ENCODE measurements at places on chromosomes 7 and 10. TPM values are rescaled to one million over a fixed set of nuclear protein-coding genes. Genes with fewer than 3 reads are reported as not detected.

The OR2A2 gene
- not detected for total RNA-seq

The ZNF365 gene
- 0.42 TPM for total RNA-seq

The GLI3 gene
- 2.8 TPM for total RNA-seq

The ITGB8 gene
- total RNA-seq: 20.8 TPM

The PIK3CG gene
- total RNA-seq: not detected

The GBF1 gene
- 31.0 TPM for total RNA-seq

The PBLD gene
- 1.5 TPM for total RNA-seq

The HELLS gene
- 44.2 TPM for total RNA-seq

The IRF5 gene
- total RNA-seq: 19.5 TPM

The FBXL15 gene
- total RNA-seq: 19.2 TPM

The LRRC4 gene
- 12.6 TPM for total RNA-seq

The C7orf57 gene
- total RNA-seq: 0.14 TPM

The GNAI1 gene
- total RNA-seq: 40.2 TPM

The ADAM12 gene
- 0.09 TPM for total RNA-seq

The GIMAP7 gene
- total RNA-seq: not detected

The ZNF727 gene
- total RNA-seq: not detected

The CFAP46 gene
- total RNA-seq: 0.79 TPM

The CHST3 gene
- 19.8 TPM for total RNA-seq

The MIOS gene
- 26.2 TPM for total RNA-seq

The BEND7 gene
- total RNA-seq: 3.2 TPM

The PAPOLB gene
- total RNA-seq: not detected

The CYP3A7 gene
- total RNA-seq: not detected

The HOGA1 gene
- total RNA-seq: not detected

The C10orf67 gene
- 0.28 TPM for total RNA-seq

Measured in airway epithelial cell (primary cell).